Activated T-helper 1 cell treated with anti-CD3 and anti-CD28 coated beads, Interleukin-2, amount 50 U/mL, for 16 hours (primary cell): ENCODE measurements at places on chromosomes 13 and 19.

DNA sequence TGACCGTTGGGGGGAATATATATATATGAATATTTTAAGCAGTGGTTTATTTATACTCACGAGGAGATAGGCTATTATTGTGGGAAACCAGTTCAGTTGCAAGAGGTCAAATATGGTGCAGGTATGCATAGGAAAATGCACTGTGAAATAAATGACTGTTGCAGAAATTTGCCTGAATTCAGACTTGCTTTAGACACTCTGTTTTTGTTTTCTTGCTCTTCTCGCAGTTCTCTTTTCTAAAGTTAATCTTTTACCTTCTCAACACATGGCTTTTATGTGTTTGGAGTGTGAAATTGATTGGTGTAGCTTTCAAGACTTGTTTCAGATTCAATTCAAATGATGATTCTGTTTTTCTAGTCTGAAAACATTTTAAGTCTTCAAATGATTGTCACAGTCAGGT lies 109.7 kb downstream of the LRCH1 start:
- DNase-seq: no peak

DNA sequence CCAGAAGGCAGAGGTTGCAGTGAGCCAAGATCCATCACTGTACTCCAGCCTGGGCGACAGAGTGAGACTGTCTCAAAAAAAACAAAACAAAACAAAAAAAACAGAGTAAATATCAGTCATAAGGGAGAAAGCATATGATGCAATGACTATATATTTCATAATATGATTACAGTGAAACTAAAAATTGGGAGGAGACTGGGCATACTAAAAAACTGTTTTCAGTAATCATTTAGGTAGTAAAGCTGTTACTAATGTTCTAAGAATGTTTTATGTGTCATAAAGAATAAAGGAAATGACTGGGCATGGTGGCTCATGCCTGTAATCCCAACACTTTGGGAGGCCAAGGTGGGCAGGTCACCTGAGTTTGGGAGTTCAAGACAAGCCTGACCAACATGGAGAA lies 15.9 kb downstream of the ZNF573 start:
- DNase-seq: no peak

DNA sequence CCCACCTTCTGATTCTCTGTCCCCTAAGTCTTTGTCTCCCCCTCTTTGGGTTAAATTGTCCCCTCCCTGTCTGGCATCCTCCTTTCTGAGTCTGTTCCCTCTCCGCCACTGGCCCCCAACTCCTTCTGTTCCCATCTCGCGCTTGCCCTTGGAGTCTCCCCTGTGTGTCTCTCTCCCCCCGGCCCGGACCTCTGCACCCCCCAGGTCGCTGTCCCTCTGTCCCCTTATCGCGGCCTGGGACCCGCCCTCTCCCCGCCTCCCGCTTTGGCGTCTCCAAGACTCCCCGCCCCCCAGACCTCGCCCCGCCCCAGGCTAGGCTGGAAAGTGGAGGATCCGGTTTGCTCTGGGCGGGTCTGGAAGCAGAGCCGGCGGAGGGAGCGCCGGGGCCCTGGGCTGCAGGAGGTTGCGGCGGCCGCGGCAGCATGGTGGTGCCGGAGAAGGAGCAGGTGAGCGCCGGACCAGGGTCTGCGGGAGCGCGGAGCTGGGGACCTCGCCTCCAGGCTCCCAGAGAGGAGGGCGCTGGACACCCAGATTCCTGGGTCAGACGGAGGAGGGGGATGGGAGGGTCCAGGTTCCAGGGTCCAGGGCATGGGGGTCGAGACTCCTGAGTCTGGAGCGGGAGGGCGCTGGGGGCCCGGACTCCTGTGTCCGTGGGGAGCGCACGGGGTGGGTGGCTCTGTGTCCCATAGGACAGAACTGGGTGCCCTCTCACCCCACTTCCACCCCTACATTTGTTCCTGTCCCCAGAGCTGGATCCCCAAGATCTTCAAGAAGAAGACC lies at the start of gene TRPM4:
TSS of gene TRPM4 (plus strand) at position 348 of the 780 bp plus-strand sequence. CDS start at position 423, 75 bp downstream.
- DNase-seq: no peak

DNA sequence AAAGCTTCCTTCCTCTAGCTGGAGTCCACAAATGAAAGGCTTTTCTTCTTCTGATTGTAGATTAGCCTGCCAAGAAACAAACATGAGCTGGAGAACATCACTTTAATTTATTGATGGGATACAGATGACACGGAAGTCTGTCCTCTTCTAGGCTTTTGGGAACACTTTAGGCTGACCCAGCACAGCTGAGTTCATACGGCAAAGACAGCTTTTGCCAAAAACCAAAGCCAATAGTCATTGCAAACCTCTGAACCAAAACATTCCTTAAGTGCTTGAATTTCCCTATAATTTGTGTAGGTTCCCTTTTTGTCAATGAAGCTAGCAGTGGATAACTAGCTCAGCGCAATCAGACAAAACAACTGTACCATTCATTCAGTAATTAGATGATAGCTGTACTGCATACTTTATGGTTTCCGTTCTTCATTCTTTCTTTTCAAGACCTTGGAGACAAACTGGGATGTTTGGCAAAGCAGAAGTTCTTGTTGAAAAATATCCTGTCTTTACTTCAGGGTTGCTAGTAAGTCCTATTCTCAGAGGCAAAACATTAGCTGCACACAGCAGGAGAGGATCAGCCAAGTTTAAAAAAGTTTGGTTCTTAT lies 95.7 kb upstream of the SPRY2 start:
- DNase-seq: no peak

DNA sequence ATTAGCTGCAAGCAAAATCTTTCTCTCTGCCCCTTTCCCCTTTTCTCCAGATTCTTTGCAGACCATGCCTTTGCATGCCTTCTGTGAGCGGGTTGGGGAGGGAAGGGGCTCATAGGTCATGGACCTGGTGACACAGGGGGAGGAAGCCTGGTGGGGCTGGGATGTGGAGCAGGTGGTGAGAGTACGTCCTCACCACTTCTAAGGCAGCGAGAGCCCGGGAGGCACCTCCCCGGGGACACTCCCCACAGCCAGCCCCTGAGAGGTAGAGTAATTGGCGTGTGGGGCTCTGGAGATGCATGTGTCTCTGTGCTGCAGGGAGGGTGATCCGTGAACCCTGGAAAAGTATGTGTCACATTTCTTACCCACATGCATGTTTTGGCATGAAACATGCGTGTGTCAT lies 42.5 kb upstream of the EHD2 start:
- no peak for DNase-seq

- no peak for DNase-seq
Observed at GRCh38 chr19:33254245-33254824, 28.7 kb upstream of the SLC7A10 start.

- DNase-seq: no peak
Observed at GRCh38 chr19:46863818-46864629, 3.2 kb downstream of the ARHGAP35 start.

- DNase-seq: no peak
Observed at GRCh38 chr13:23871616-23872220, 17.5 kb downstream of the MIPEP start.

GRCh38 chr19:791567-792305 lies 5.5 kb upstream of the PTBP1 start:
- DNase-seq: no peak

DNA sequence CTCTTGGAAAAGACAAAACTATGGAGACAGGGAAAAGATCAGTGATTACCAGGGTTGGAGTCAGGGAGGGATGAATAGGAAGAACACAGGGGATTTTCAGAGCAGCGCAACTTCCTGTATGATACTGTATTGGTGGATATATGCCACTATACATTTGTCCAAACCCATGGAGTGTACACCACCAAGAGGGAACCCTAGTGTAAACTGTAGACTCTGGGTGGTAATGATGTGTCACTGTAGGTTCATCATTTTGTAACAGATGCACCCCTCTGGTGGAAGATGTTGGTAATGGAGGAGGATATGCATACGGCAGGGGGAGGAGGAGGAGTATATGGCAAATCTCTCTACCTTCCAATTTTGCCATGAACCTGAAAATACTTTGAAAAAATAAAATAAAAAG lies 68.1 kb downstream of the UFM1 start:
- DNase-seq: no peak

DNA sequence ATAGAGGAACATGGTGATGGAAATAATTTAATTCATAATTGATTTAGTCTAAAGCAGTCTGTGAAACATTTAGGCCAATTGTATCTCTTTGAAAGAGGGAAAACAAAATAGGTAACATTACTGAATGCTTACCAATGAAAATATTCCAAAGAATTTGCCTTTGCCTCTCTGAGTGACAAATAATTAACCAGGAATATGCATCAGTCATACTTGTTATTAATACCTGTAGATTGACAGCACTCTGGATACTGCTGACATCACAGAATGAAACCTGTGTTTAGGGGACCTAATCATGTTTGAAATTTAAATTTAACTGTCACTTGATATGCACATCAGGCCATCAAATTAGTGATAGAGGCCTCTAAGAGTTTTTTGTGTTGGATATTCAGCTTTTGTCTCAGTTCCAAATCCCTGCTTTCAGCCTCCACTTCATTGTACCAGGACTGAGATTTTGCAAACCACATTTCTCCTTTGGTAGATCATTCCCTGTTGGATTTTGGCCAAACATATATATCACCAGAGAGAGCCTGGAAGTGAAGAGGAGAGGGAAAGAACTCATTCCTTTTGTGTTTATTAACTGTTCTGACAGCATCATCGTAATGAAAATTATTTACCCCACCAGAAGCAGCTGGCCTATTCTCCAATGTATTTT lies 64.8 kb upstream of the KLHL1 start:
- DNase-seq: no peak

GRCh38 chr13:78032132-78032531 lies 113.5 kb upstream of the EDNRB start:
- no peak for DNase-seq

GRCh38 chr19:41974652-41975051 lies 15.5 kb upstream of the RABAC1 start:
- no peak for DNase-seq

- DNase-seq: no peak
Observed at GRCh38 chr13:95357875-95358274, 56.6 kb upstream of the ABCC4 start.

- DNase-seq: no peak
Observed at GRCh38 chr13:29937379-29937778, 87.0 kb upstream of the UBL3 start.

- DNase-seq: peak; percentile 1
Observed at GRCh38 chr13:113855931-113856715, 7.8 kb downstream of the GAS6 start.

- no peak for DNase-seq
Observed at GRCh38 chr13:80550971-80551441, 210.1 kb upstream of the SPRY2 start.

- no peak for DNase-seq
Observed at GRCh38 chr13:37889102-37889501, 19.5 kb upstream of the TRPC4 start.
